ENCODE measurements at places on chromosomes 12 and 14. TPM values are rescaled to one million over a fixed set of nuclear protein-coding genes. Genes with fewer than 3 reads are reported as not detected.
A peak's percentile ranks its signal among the peaks of the same experiment; 100 is the strongest.

- no peaks in the 10 kb centered on the region for H3K27me3 ChIP-seq
- no peak overlapping the region for H3K4me3 ChIP-seq
- H3K36me3 ChIP-seq = no peaks in the 10 kb centered on the region
- H3K4me1 ChIP-seq = no peaks in the 10 kb centered on the region
- no peak overlapping the region for H3K27ac ChIP-seq
These were observed 43.1 kb upstream of the LTA4H start for GRCh38 chr12:96078231-96079135.

The SLC6A15 gene
- not detected for total RNA-seq

The BMP4 gene
- total RNA-seq = 0.44 TPM

The KRT75 gene
- not detected for total RNA-seq

DNA sequence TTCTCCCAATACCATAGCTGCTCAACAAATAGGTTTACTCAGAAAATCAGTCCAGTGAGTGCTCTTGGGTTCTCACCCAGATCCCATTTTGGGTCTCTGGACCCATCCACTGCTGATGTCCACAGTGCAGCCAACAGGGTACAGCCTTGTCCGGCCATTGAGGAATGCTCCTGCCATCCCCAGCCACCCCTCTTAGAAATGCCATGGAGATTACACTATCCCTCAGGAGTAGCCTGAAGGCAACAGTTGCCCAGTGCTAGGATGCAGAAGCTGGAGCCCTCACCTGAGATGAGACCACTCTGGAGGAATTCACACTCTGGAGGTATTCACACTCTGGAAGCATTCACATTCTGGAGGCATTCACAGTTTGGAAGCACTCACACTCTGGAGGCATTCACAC, 958.8 kb upstream of the TMEM132C start:
- peaks cover 53% of the 10 kb centered on the region for H3K27me3 ChIP-seq
- no peaks in the 10 kb centered on the region for H3K4me1 ChIP-seq
- no peak overlapping the region for H3K27ac ChIP-seq
- DNase-seq = no peak
- no peak overlapping the region for H3K4me3 ChIP-seq

DNA sequence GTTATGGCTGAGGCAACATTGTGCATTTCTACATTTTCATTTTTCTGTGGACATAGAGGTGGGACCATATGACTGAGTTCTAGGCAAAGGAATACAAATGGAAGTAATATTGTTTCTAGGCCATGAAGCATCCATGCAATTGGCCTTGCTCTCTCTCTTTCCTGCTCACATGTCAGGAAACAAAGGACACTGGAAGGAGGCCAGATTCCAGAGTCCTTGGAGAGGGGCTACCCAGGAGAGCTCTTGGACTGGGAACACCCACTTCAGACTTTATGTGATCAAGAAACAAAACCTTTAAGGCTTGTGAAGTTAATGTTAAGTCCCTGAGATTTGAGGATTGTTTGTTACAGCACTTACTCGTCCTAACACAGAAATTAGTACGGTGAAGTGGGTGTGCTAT, 32.8 kb downstream of the PDZRN4 start:
- no peak for DNase-seq
- no peak overlapping the region for H3K4me3 ChIP-seq
- H3K36me3 ChIP-seq = no peaks in the 10 kb centered on the region
- H3K27me3 ChIP-seq = peaks cover 3% of the 10 kb centered on the region
- no peak overlapping the region for H3K27ac ChIP-seq
- no peaks in the 10 kb centered on the region for H3K4me1 ChIP-seq

DNA sequence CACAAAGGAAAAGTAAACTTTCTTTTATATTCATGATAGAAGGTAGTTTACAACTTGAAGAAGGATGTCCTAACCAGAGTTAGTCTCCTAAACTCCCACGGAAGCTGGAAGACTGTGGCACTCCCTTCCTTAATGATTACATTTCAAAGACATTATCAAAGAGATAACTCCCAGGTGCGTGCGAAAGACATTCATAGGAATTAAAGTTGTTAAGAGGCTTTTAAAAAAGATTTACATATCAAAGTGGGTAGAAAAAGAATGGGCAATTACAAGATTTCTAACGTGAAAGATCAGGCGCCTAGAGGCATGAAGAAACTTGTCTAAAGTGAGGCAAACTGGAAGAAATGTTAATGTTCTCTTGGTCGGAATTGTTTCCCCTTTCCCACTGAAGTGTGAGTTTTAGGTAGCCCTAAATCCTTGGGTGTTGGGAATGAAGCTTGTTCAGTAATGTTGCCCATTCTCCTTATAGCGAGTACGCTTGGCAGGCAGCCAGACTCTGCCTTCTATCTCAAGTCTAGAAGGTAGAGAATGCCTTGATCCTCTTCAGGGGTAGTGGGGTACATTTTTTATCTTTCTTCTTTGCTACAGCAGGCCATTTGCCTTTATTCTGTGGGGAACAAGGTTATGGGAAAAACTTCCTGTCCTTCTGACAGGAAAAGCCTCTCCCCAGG, 642.0 kb downstream of the SLC6A15 start:
- no peak overlapping the region for H3K4me3 ChIP-seq
- no peaks in the 10 kb centered on the region for H3K27me3 ChIP-seq
- no peak overlapping the region for H3K27ac ChIP-seq
- no peaks in the 10 kb centered on the region for H3K36me3 ChIP-seq
- H3K4me1 ChIP-seq = no peaks in the 10 kb centered on the region
- DNase-seq = no peak

The CCNB1IP1 gene
- 26.6 TPM for total RNA-seq

- H3K4me1 ChIP-seq = peaks cover 10% of the 10 kb centered on the region
- no peaks in the 10 kb centered on the region for H3K27me3 ChIP-seq
- H3K27ac ChIP-seq = no peak overlapping the region
- H3K4me3 ChIP-seq = no peak overlapping the region
- DNase-seq = no peak
These were observed 4.5 kb downstream of the PRPF40B start for GRCh38 chr12:49627752-49628360.

DNA sequence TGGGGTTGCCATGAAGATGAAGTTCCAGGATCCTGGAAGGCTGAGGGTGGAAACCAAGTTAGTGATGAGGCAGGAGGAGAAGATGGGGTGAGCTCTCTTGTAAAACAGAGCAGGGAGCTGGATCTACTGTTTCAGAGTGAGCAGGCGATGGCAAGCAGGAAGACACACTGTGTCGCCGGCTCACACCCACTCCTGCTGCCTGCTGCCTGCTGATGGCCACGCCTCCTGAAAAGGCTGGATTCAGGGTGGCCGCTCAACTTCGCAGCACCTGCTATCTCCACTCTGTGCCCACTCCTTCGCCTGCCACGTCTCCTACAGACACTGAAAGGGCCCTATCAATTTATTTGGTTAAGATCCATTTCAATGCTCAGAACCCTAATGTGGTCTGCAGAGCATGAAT, 96.1 kb downstream of the RBM19 start:
- H3K27me3 ChIP-seq = no peaks in the 10 kb centered on the region
- H3K4me1 ChIP-seq = peaks cover 9% of the 10 kb centered on the region
- no peak for DNase-seq
- no peak overlapping the region for H3K4me3 ChIP-seq

DNA sequence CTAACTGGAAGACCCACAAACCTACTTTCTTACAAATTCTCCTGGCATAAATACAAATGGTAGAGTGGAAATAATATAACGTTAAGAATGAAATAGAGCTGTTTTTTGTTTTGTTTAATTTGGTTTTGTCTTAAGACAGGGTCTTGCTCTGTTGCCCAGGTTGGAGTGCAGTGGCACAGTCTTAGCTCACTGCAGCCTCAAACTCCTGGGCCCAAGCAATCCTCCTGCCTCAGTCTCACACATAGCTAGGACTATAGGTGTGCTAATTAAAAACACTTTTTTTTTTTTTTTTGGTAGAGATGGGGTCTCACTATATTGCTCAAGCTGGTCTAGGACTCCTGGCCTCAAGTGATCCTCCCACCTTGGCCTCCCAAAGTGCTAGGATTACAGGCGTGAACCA, 4.1 kb upstream of the DHH start:
- peaks cover 3% of the 10 kb centered on the region for H3K27me3 ChIP-seq
- H3K4me1 ChIP-seq = peaks cover 16% of the 10 kb centered on the region
- H3K27ac ChIP-seq = no peak overlapping the region
- no peak overlapping the region for H3K4me3 ChIP-seq
- no peak for DNase-seq

GRCh38 chr12:8989413-8989812, at the start of gene KLRG1:
Gene KLRG1, plus strand, starts transcription at chr12:8989546. Its CDS starts 90 bp downstream, at chr12:8989636.
- H3K36me3 ChIP-seq = no peaks in the 10 kb centered on the region
- H3K27ac ChIP-seq = peak within 1 kb of the TSS; percentile 86
- H3K4me3 ChIP-seq = peak within 1 kb of the TSS; percentile 94
- H3K4me1 ChIP-seq = peaks cover 78% of the 10 kb centered on the region
- DNase-seq = no peak

The RPS29 gene
- total RNA-seq = 2,453 TPM

The DAAM1 gene
- 18.1 TPM for total RNA-seq

DNA sequence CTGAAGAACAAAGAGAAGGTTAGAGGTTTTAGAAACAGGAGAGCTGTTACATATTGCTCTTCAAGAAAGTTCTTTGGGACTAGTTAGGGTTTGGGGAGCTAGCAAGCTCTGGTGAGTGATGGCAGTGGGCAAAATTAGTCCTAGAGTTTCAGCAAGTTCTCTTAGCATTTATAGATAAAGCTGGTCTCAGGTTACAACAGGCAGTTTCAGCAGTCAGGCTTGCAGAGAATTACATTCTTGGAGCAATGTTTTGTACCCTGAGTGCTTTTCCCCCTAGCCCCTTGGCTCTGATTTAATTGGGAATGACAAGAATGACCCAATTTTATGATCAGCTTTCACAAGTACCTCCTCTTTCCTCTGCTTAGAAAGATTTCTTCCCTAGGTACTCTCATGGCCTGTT, 21.4 kb upstream of the EID3 start:
- DNase-seq = no peak
- no peak overlapping the region for H3K27ac ChIP-seq
- no peaks in the 10 kb centered on the region for H3K36me3 ChIP-seq

GRCh38 chr12:92539976-92540781, 162.6 kb upstream of the PLEKHG7 start:
- H3K27me3 ChIP-seq = no peaks in the 10 kb centered on the region
- peaks cover 41% of the 10 kb centered on the region for H3K4me1 ChIP-seq

The NT5DC3 gene
- 5.7 TPM for total RNA-seq

The RNU4-1 gene
- 934 TPM for total RNA-seq

The TPH2 gene
- not detected for total RNA-seq

The WNT1 gene
- total RNA-seq = 0.52 TPM

- DNase-seq = no peak
- H3K27me3 ChIP-seq = peaks cover 27% of the 10 kb centered on the region
- H3K36me3 ChIP-seq = peaks cover 2% of the 10 kb centered on the region
- no peak overlapping the region for H3K27ac ChIP-seq
- H3K4me1 ChIP-seq = peaks cover 14% of the 10 kb centered on the region
These were observed 3.2 kb upstream of the EGLN3 start for GRCh38 chr14:33954016-33954598.

GRCh38 chr12:18468246-18469075, 207.1 kb downstream of the PIK3C2G start:
- no peaks in the 10 kb centered on the region for H3K4me1 ChIP-seq
- no peaks in the 10 kb centered on the region for H3K27me3 ChIP-seq
- no peaks in the 10 kb centered on the region for H3K36me3 ChIP-seq
- no peak overlapping the region for H3K27ac ChIP-seq
- DNase-seq = no peak
- no peak overlapping the region for H3K4me3 ChIP-seq

DNA sequence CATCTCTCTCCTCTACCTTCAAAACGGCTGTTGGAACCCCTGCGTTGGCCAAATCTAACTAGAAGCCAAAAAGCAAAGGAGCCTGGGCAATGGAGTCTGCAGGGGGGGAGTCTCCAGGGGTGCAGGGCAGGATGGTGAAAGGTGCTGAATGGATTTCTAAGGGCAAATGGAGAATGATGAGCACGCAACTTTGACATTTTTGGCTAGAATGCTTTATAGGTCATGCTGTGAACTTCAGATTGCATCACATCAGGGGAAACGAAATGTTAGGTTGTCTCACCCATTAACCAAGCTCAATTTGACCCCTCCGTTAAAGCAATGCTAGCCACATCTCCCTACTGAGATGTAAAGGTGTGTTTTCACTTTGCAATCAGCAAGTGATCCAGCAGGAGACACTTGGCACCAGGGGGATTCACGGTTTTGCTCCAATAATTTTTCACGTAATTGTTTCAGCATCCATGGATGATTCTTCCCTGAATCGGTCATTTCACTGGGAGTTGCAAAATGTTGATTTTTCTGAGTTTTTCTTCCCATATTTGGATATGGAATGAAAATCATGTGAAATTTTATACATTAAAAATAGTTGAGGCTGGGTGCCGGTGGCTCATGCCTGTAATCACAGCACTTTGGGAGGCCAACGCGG, 78.0 kb upstream of the MDM1 start:
- no peak for DNase-seq
- peaks cover 16% of the 10 kb centered on the region for H3K4me1 ChIP-seq
- H3K27ac ChIP-seq = no peak overlapping the region
- no peaks in the 10 kb centered on the region for H3K27me3 ChIP-seq
- H3K4me3 ChIP-seq = no peak overlapping the region

Data from naive thymus-derived CD8-positive, alpha-beta T cell (primary cell).